ENCODE measurements at places on chromosomes 16 and 17.

DNA sequence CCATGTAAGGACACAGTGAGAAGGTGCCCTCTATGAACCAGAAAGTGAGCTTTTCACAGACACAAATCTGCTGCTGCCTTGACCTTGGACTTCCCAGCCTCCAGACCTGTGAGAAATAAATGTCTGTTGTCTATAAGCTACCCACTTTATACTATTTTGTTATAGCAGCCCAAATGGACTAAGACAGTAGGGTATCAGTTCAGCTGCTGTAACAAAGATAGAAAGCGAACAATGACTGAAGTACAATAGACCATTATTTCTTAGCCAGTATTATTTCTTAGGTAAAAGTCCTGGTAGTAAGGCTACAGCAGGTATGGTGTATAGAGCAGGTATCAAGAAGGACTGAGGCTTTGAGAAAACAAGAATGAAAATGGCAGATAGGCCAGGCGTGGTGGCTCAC, 117.0 kb downstream of the SLC39A11 start:
- DNase-seq, result no peak

DNA sequence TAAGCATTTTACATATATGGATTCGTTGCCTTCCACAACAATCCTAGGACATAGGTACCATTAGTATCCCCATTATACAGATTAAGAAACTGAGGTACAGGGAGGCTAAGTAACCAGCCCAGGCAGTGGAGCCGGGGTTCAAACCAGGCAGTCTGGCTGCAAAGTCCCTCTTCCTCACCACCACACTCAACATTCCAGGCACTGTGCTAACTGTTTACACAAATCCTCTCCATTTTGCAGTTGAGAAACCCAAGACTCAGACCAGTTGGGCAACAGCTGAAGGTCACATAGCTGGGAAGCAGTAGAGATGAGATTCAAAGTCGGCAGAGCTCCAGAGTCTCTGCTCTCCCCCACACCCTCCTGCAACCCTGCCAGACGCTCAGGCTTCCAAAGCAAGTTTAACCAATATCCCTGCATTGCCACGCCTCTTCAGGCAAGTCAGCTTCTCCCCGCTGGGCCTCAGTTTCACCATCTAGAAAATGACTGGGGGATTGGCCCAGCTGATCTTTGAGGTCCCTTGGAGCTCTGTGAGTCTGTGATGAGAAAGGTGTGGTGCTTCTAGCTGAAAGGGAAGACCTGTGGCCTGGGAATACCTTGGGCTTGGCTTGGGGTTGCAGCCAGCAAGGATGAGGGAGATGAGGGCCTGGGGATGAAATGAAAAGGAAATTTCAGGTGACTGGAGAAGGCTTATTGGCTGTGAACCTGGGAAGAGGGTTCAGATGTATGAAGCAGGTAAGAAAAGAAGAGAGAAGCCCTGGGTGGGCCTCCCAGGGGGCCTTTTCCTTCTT, 14.0 kb downstream of the CCR7 start:
- no peak for DNase-seq

DNA sequence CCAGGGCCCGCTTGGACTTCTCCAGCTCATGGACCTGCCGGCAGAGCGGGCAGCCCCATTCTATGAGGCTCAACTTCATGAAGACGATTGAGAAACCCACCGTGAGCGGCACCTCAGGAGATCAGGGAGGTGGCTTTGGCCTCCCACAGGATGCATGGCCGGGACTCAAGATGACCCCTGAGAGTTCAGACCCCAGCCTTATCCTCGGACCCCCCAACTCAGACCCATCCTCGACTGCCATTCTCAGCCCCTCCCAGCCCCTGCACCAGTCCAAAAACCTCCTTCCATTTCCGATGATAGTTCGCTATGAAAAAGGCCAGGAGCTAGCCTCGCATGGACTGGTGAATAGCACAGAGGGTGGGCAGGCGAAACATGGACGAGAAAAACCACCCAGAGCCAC, 71.0 kb downstream of the NDE1 start:
- no peak for DNase-seq

GRCh38 chr16:71439523-71439922, 2.3 kb downstream of the TLE7 start:
- no peak for DNase-seq

DNA sequence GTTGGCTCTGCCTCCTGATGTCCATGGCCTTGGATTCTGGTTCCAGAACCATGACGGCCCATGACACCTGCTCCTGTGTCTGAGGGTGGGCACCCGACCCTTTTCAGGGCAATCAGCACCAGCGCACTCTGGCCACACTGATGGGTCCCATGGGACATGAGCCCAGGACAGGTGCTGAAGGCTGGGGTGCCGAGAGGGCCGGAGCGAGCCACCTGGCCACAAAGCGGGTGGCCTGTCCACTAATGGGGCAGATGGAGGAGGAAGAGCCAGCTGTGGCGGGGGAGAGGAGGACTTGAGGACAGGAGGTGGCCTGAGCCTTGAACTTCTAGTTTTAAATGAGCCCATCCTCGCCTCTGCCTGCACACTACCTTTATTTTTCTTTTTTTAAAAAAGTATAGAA, 31.2 kb upstream of the MTSS2 start:
- DNase-seq, result no peak

DNA sequence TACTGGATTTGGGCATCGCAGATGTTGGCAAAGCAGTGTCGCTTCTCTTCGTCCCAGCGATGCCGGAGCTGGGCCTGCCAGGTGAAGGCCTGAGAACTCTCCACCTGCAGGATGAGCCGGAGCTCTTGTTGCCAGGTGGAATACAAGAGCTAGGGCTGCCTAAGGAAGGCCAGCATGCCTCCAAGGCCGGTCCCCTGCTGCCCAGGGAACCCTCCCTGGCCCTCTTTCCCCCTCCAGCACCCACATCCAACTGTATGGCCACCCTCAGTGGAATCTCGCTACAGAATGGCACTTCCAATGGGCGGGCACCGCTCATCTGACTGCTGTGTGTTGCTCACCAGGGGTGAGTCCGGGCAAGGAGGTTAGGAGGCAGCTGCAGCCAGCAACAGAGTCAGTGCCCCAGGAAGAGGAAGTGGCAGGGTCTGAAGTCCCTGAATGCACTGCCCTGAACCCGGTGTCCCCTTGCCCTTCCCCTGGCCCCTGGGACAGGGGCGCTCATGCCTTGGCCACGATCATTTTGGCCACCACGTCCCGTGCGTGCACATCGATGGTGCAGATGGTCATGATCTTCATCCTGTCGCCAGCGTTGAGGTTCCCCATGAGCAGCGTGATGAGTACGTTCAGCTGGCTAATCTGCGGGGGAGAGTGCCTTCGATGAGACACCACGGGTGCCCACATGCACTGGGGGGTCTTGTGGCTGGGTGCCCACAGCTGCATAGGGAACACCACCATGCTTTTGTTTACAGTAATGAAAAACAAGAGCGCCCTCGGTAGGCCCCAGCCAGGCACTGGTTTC, 75.8 kb downstream of the DNAH17 start:
- no peak for DNase-seq

DNA sequence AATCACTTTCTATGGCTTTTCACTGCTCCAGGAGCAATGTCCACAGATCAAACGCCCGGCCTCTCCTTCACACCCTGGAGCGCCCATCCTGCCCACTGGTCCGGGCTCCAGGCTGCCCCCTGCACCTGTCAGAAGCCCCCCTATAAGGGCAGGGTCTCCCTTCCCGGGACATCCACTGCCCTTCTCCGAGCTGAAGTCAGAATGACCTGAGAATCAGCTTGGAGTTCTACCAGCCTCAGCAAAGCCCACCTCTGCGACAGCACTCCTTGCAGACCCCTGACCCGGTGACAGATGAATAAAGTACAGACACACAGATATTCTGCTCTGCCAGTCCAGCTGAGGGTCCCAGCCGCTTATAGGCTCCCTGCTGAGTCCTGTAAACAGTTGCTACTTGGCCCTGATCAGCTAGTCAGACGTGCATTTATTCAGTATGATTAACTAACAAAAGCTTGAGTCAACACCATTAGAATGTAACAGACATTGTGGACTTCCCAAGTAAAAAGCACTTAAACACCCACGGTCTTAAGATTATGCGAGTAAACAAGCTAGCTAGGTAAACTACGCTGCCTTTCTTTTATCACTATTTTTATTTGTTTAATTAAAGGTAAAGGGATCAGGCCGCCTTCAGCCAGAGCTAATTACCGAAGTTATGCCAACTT, 4.8 kb downstream of the SLC7A5 start:
- DNase-seq, result no peak

GRCh38 chr17:74457146-74457819, 9.2 kb upstream of the CD300A start:
- peak; percentile 49 for DNase-seq

- DNase-seq, result no peak
These were observed 39.7 kb downstream of the ARHGAP17 start for GRCh38 chr16:24975428-24975889.

DNA sequence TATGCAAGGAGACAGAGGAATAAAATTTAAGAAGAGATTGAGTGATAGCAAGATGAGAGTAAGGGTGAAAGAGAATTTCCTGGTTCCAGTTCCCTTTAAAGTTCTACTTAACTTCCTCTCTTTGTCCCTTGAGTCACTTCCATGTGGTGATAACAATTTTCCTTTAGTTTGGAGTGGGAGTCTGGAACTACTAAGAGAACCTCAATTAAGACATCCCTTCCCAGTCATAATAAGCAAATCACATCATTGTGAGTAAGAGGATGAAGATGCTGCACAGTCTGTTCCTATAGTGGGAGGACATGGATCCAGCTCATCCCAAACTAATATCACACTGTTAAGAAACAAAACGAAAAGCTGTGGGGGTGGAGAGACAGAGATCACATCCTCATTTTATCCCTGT, 24.4 kb downstream of the TBX21 start:
- DNase-seq, result no peak

DNA sequence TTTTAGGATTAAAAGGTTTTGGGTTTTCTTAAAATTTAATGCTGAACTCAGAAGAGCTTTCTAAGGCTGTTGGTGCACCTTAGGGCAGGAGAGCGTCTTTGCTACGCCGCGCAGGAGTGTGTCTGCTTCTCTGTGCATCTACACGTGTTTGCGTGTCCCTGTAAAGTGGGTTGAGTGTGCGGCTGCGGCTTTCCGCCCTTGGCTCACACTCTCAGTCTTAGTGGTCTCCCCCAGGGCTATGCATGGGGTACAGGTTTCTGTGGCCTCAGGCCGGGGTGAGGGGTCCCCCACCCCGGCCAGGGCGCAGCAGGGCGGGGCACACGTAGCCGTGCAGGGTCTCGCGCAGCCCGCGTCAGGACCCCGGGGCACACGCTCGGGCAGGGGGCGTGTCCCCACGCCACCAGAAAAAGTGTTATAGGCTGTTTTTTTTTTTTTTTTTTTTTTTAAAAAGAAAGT, 727 bp upstream of the TENT4B start:
- DNase-seq, result peak; percentile 31

- DNase-seq, result no peak
These were observed 60.8 kb downstream of the TMEM235 start for GRCh38 chr17:78291944-78292910.

- DNase-seq, result no peak
These were observed at the start of gene NPTX1 for GRCh38 chr17:80475910-80476876. Gene NPTX1, minus strand, starts transcription at chr17:80476607. Its CDS starts 161 bp downstream, at chr17:80476446.

- no peak for DNase-seq
These were observed 17.7 kb upstream of the RMI2 start for GRCh38 chr16:11327277-11328171.

DNA sequence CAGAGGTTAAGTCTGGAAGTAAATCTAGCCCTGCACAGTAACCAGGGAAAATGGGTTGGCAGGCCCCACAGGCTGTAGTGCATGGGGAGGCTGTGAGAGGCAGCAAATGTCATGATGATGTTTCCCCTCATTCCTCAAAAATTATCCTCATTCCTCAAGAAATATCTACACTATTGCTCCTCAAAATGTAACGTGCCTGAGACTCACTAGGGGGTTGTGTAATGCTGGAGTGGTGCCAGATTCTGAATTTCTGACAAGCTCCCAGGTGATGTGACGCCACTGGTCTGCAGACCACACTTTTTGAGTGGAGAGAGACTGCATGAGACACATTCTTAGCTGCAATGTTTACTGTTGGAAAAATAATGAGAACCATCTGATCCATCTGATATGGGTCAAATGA, 1.2 kb upstream of the MPP3 start:
- DNase-seq, result no peak

- DNase-seq, result no peak
These were observed 23.7 kb downstream of the TSPOAP1 start for GRCh38 chr17:58304750-58305486.

GRCh38 chr17:82003411-82004381, 19.0 kb downstream of the CENPX start:
- no peak for DNase-seq

GRCh38 chr17:44376124-44376523, 12.5 kb upstream of the FAM171A2 start:
- no peak for DNase-seq

DNA sequence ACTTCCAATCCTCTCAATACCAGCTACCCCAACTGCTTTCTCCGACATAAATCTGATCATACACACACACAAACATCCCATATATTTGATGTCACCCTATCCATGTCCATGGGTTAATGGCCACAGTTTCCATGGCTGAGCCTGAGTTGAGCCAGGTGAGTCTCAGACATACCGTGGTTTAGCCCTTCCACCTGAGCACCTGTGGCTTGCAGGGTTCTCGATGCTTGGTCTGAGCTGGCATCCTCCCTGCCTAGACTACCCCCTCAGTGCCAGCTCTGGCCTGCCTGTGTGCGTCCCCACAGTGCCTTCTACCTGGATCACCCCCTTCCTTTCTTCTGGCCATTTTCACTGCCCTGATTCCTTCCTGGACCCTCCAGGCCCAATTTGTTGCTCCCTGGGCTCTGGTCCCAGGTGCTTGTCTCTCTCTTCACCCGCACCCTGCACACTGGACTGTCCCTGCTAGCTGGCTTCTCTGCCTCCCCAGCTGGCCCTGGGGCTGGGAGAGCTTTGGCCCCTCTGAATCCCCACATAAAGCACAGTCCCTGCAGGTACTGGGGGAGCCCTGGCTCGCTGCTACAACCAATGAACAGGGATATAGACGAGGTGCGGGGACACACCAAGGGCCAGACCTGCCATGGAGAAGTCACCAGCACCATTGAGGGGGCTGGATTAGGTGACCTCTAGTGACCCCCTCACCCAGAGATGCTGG, 7.4 kb downstream of the ELMO3 start:
- DNase-seq, result no peak

DNA sequence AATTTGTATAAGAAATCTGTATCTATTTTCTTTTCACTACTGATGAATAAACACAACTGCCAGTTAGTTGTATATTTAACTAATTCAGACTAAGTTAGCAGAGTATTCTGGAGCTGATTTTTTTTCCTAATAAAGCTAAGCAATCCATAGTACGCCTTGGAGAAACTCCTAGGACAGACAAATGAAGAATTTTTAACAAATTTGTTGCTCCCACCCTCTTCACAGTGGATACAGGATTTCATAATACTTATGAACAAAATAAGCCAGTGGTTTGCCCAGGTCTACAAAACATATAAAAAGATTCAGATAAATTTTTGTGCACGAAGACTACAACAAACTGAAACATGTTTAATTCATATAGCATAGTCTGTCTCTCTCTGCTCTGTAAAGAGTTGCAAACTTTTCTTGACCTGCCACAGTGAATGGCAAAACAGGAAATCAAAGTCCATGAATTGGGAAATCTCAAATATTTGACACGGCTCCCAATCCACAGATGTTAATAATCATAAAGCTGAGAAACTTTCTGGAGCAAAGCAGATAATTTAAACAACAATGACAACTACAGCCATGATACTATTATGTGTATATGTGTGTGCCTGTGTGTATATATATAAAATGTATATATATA, 594 bp upstream of the ABCA6 start:
- DNase-seq, result no peak

GRCh38 chr17:17527534-17527933, 31.3 kb upstream of the RASD1 start:
- DNase-seq, result no peak
